ENCODE measurements at places on chromosomes 1 and 21. TPM values are rescaled to one million over a fixed set of nuclear protein-coding genes. Genes with fewer than 3 reads are reported as not detected.

Gene ATP1A4
- not detected for total RNA-seq

Gene OR2T29
- total RNA-seq, result not detected

Gene ATAD3B
- 12.8 TPM for total RNA-seq

Gene GRIK3
- not detected for total RNA-seq

Gene DIO1
- not detected for total RNA-seq

Gene HSD3B2
- total RNA-seq, result not detected

Gene ERMAP
- total RNA-seq, result 25.1 TPM

Gene AMIGO1
- 3.3 TPM for total RNA-seq

Gene ATAD3C
- under 0.01 TPM for total RNA-seq

Gene MCOLN3
- 0.97 TPM for total RNA-seq

Gene MSH4
- total RNA-seq, result 0.12 TPM

Gene AJAP1
- 0.24 TPM for total RNA-seq

Gene MANEAL
- 1.6 TPM for total RNA-seq

Gene RNF187
- 67.8 TPM for total RNA-seq

Gene SPRR5
- not detected for total RNA-seq

Gene NUP210L
- total RNA-seq, result 0.16 TPM

Gene CD46
- 131 TPM for total RNA-seq

Gene NFASC
- 61.9 TPM for total RNA-seq

Gene COL11A1
- 264 TPM for total RNA-seq

Gene FCAMR
- total RNA-seq, result not detected

Gene PTPRU
- total RNA-seq, result 44.4 TPM

Gene NBPF10
- total RNA-seq, result 2.4 TPM

Gene TPTE
- not detected for total RNA-seq

Gene PSRC1
- 3.0 TPM for total RNA-seq

Gene ITGB2
- 3.4 TPM for total RNA-seq

Gene SH2D2A
- 0.61 TPM for total RNA-seq

Gene RIPK4
- total RNA-seq, result 0.49 TPM

Gene ATP1A2
- not detected for total RNA-seq

Gene TRIM17
- 0.49 TPM for total RNA-seq

Gene GABRD
- not detected for total RNA-seq

Gene CLCA2
- total RNA-seq, result 7.7 TPM

Gene FAM177B
- total RNA-seq, result not detected

Gene UROD
- total RNA-seq, result 105 TPM

Gene BNIPL
- total RNA-seq, result 0.12 TPM

Gene PLA2G2A
- total RNA-seq, result not detected

Gene PER3
- total RNA-seq, result 19.4 TPM

Gene IPP
- total RNA-seq, result 10.4 TPM

Gene KIF2C
- total RNA-seq, result 2.6 TPM

Gene SPATA1
- total RNA-seq, result 2.3 TPM

Gene RSPH1
- total RNA-seq, result not detected

Gene TSPAN2
- not detected for total RNA-seq

Gene ZFP69
- 4.4 TPM for total RNA-seq

Gene HTR6
- 0.12 TPM for total RNA-seq

Data from hair follicle dermal papilla cell (primary cell).